SIG-M5 (cell line): ENCODE measurements at places on chromosomes 13 and 19.

GRCh38 chr13:45063261-45063860 lies 56.9 kb upstream of the GTF2F2 start:
- DNase-seq: no peak

GRCh38 chr19:36019061-36019670 lies 5.2 kb upstream of the ALKBH6 start:
- no peak for DNase-seq

DNA sequence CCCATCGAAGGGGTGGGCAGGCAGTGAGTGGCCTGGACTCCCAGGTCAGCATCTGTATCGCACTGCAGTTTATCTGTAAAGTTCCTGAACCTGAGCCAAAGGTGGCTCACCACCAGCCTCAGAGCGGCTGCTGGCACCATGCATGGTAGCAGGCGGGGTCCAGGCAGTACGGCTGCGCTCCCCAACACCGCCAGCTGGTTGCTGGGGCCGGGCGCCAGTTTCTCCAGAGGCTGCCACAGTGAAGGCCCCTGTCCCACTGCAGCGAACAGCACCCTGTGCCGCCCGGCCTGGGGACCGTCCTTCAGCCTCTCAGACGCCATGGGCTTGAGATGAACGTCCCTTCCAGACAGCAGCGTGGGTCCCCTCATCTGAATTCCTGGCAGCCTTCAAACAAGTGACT lies 109.8 kb downstream of the KDM4B start:
- no peak for DNase-seq

DNA sequence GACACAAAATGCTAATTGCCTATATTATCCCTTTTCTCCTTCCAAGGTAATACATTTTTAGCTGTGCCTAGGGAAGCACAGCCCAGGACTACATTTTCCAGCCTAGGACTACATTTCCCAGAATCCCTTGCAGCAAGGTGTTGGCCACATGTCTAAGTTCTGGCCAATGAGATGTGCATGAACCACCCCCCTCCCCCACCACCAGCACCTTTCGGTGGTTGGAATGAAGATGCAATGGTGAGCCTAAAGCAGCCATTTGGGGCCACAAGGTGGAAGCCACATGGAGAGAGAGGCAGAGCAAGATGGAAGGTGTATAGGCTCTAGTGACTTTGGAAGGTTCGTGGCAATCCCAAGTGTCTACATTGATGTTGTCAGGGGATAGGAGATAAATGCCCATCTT lies 16.2 kb downstream of the UNC13A start:
- no peak for DNase-seq

DNA sequence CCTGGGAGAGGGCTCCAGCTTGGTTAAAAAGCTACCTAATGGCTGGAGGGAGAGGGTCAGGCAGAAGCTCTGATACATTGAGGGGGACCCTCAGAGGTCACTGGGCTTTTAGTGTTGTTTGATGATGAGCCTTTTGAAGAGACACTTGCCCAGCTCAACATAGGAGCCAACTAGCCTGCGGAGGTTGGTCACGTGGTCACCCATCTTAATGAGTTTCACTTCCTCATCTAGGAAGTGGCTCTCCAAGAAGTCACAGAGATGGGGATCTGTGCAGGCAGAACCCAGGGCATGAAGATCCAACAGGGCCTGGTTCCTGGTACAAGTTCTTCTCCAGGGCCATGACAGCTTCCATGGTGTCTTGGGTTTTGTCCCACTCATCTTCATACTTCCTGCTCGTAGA lies 33.4 kb downstream of the IPO5 start:
- peak; percentile 18 for DNase-seq
